ENCODE measurements at places on chromosomes 1 and 21. TPM values are rescaled to one million over a fixed set of nuclear protein-coding genes. Genes with fewer than 3 reads are reported as not detected.

Gene RASSF5
- total RNA-seq: 37.7 TPM

Gene HSPA6
- total RNA-seq: 11.7 TPM

Gene CRYBG2
- total RNA-seq: 3.8 TPM

Gene COL18A1
- 102 TPM for total RNA-seq

Gene ERG
- 26.1 TPM for total RNA-seq

Gene UBE2U
- total RNA-seq: not detected

Gene CLCNKB
- total RNA-seq: 1.9 TPM

Gene RGS4
- 0.43 TPM for total RNA-seq

Gene NCAM2
- total RNA-seq: 9.0 TPM

- DNase-seq: no peak
Observed at GRCh38 chr1:31502926-31503511, 73.3 kb upstream of the TINAGL1 start.

GRCh38 chr1:33814166-33814565 lies 49.7 kb upstream of the HMGB4 start:
- no peak for DNase-seq

DNA sequence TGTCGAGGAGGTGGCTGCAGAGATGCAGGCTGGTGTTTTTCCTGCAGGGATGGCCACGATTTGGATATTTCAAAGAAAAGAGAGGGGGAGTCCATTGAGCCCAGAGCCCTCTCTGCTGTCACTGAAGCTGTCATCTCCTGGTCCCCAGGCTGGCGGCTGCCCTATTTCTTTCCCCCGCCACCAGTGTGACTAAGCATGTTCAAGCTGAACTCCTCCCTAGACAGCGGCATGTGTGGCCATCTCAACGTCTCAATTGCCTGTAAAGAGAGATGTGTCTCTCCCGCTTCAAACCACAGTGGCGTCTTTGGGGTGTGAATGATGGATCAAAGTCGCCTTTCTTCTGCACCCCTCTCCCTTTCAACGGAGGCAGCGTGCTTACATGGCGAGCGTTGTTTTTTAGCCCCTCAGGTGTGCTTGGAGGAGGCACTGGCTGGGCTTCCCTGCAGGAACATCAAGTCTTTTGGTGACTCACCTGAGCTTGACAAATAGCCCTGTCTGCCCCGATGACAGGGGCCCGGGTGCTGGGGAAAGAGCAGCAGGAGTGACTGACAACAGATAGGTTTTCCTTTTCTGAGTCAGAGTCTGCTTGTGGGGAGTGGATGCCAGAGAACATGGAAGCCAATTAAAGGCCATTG lies 346.4 kb upstream of the AJAP1 start:
- no peak for DNase-seq

GRCh38 chr1:30535595-30536325 lies 187.6 kb downstream of the MATN1 start:
- no peak for DNase-seq

DNA sequence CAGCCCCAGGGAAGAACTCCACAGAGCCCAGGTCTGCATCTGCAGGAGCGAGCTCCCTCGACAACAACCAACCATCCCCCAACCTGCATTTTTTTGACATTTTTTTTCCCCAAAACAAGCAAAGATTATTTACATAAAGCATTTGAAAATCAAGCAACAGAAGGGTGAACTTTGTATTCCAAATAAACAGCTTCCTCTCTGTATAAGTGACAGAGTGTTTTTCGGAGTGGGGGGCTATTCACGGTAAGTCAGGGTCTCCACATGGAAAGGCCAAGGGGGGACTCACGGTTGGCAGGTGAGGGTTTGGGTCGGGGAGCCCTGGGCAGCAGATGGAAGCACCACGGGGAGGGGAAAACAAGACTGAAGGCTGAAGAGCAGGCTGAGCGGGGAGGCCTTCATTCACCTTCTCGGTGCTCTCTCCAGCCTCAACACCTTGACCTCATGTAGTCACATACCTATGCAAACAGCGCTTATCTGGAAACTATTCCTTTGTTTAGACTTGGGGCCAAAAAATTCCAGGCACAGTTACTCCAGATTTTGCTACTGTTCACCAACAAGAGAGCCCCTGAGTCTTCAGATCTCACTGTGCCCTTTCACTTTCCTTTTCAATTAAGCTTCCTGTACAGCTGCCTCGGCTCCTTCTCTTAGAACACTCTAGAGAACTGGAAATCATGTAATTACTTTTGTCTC lies 27.6 kb downstream of the C2CD2 start:
- peak; percentile 87 for DNase-seq

GRCh38 chr21:41425954-41426675 lies at the start of gene MX1:
MX1 (plus strand) TSS chr21:41426239; CDS start chr21:41432071, 5,832 bp downstream.
- DNase-seq: peak; percentile 42

- DNase-seq: no peak
Observed at GRCh38 chr1:201602413-201603265, 63.7 kb downstream of the NAV1 start.

GRCh38 chr1:242449661-242450060 lies 74.8 kb downstream of the PLD5 start:
- no peak for DNase-seq

DNA sequence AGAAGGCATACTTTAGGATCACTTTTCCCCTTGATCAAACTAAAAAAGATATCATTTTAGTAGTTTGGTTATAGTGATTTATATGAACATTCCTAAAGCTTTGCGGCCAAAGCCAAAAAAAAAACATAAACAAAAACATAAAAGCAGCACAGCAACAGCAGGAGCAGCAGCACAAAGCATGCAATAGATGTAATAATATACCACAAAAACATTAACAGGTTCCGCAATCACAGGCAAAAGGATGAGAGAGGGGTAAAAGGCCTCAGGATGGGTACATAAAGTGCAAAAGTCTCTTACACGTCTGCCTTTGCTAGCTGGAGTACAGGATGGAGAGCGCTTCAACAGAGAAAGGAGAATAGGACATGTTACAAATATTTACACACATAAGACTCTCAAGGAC lies 119.0 kb downstream of the COQ8A start:
- no peak for DNase-seq

GRCh38 chr1:212101735-212102134 lies 66.2 kb downstream of the DTL start:
- DNase-seq: no peak

- DNase-seq: no peak
Observed at GRCh38 chr1:8970870-8971337, 25.2 kb downstream of the CA6 start.

- no peak for DNase-seq
Observed at GRCh38 chr1:234170622-234171021, 202.6 kb upstream of the COA6 start.

DNA sequence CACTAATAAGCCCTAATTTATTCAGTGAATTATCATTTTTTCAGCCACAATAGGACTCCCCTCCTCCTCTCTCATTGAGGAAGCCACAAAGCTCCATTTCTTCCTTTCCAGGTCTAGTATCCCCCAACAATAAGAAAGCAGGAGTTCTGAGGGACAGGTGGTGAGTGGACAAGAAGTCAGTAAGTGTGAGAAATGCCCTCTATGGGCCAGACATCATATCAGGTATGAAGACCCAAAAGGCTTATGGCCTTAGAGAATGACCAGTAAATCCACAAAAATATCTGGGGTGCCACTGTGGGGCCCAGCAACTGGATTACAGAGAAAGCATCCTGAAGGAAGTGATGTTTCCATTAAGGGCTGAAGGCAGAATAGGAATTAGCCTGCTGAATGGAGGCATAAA lies 175.7 kb downstream of the TRIM33 start:
- no peak for DNase-seq

- DNase-seq: no peak
Observed at GRCh38 chr1:47679826-47680225, 242.0 kb downstream of the FOXD2 start.

- DNase-seq: no peak
Observed at GRCh38 chr1:117210386-117210785, 341 bp downstream of the VTCN1 start.

- no peak for DNase-seq
Observed at GRCh38 chr1:112634367-112634766, 14.7 kb downstream of the CAPZA1 start.

DNA sequence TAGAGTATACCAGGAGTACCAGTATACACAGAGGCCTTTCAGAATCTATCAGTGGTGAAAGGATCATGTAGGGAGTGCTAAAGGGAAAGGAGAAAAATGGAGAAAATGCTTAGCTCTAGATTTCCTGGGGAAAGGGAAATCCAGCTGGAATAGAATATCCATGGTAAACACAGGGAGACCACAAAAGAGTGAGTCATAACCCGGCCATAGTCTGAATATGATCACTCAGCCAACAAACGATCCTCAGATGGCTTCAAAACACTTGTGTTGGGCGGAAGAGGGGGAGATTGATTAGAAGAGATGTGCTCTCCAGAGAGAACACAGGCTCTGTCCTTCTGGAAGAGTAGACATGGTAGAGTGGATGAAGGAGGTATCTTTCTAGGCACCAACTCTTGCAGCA lies 180.6 kb downstream of the PAPPA2 start:
- DNase-seq: no peak

- no peak for DNase-seq
Observed at GRCh38 chr1:231694465-231695077, 68.0 kb downstream of the DISC1 start.

DNA sequence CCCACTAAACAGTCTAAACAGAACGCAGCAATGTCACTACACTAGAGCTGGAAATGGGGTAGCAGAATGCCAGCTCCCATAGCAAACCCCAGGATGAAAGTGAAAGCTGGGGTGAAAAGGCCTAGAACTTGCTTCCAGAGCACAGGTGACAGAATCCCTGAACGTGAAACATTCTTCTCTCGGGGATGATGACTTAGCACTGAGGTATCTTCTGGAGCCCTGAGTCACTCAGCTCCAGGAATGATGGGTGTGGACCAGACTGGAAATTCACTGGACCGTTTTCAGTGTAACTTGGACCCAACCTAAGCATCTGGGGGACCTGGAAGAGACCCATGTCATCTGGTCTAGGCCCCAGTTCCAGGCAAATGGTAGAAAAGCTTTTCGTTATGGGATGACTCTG lies 108.9 kb downstream of the CDC7 start:
- DNase-seq: no peak

- no peak for DNase-seq
Observed at GRCh38 chr1:245645894-245646293, 491.1 kb downstream of the KIF26B start.

DNA sequence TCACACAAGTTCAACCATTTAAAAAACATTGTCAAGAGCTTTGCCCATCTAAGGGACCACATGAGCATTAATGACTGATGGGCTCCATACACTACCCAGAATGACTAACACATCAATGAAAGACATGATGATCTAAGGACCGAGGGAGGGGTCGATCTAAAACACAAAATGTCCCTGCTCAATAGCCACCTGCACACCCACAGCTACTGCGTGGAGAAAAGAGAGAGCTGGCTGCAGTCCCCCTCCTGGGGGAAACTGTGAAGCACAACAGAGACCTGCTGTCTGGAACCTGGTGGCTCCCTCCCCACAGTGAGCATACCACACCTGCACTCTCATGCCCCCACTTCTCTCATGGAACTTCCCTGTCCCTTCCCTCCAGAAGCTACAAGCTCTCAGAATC lies 130.1 kb upstream of the ERG start:
- no peak for DNase-seq

GRCh38 chr1:204390751-204391466 lies 20.7 kb downstream of the PPP1R15B start:
- DNase-seq: no peak

DNA sequence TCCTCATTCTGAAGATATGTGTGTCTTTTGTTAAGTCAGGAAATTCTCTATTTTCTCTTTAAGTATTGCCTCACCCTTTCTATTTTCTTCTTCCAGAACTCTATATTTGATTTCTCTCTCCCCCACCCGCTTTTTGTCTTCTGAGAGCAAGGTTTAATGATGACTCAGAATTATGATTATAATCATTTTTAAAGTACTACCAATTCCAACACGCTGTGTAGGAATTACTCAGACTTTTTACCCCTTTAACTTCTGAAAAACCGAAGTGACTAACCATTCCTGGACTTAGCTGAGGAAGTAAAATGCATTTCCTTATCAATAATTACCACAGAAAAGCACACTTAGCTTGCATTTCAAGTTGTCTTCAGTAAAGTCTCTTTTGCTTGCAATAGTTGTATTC lies 20.8 kb upstream of the SCYL3 start:
- no peak for DNase-seq
